Kidney (tissue), 22 donors: ENCODE measurements at places on chromosomes 16 and 17. TPM values are rescaled to one million over a fixed set of nuclear protein-coding genes. Genes with fewer than 3 reads are reported as not detected.

TBC1D3E gene
- total RNA-seq = not detected

DBNDD1 gene
- 16.3 TPM for total RNA-seq

EVI2B gene
- total RNA-seq = 16.5 TPM

TERB1 gene
- total RNA-seq = 0.19 TPM

KRT31 gene
- total RNA-seq = not detected

MPHOSPH6 gene
- total RNA-seq = 22.7 TPM

OR1A1 gene
- total RNA-seq = not detected

ZSCAN10 gene
- not detected for total RNA-seq
